Natural killer cell treated with Interleukin-12 subunit alpha and Interleukin-12 subunit beta and Interleukin-15 and Interleukin-18, amount 100 ng/mL, for 72 hours (primary cell): ENCODE measurements at places on chromosomes 5 and 9. TPM values are rescaled to one million over a fixed set of nuclear protein-coding genes. Genes with fewer than 3 reads are reported as not detected.
A peak's percentile ranks its signal among the peaks of the same experiment; 100 is the strongest.

Gene RLN1
- total RNA-seq: 1.1 TPM

Gene ICE1
- total RNA-seq: 41.3 TPM

Gene PCDHA2
- not detected for total RNA-seq

Gene LRRC19
- total RNA-seq: not detected

GRCh38 chr5:177405312-177405711 is 4.1 kb downstream of the F12 start:
- peaks cover 13% of the 10 kb centered on the region for H3K27me3 ChIP-seq
- H3K4me1 ChIP-seq: peaks cover 43% of the 10 kb centered on the region
- no peaks in the 10 kb centered on the region for H3K36me3 ChIP-seq
- H3K27ac ChIP-seq: no peak overlapping the region
- DNase-seq: no peak

GRCh38 chr9:131417264-131418142 is 23.6 kb downstream of the PRRC2B start:
- peak overlapping the region; percentile 77 for H3K4me3 ChIP-seq
- H3K36me3 ChIP-seq: peaks cover 5% of the 10 kb centered on the region
- DNase-seq: no peak
- H3K27me3 ChIP-seq: no peaks in the 10 kb centered on the region
- H3K27ac ChIP-seq: peak overlapping the region; percentile 77

DNA sequence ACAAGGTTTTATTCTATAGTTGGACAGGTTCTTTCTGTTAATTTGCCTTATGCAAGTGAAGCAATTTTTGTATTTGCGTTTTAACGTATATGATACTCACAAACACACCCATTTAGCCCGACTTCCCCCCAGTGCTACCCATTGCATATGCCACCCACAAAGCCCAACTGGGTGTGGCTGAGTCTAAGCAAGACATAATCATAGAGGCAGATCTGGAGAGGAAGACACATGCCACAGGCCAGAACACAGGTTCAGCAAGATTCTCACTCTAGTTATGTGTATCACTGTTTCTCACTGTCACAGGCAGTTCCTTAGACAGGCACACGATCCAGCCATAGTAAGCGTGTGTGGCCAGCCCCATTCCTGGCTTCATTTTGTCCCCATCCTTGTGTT is 29.0 kb upstream of the PUM3 start:
- DNase-seq: no peak
- H3K4me1 ChIP-seq: peaks cover 3% of the 10 kb centered on the region
- H3K36me3 ChIP-seq: no peaks in the 10 kb centered on the region
- no peak overlapping the region for H3K4me3 ChIP-seq
- peaks cover 48% of the 10 kb centered on the region for H3K27me3 ChIP-seq

DNA sequence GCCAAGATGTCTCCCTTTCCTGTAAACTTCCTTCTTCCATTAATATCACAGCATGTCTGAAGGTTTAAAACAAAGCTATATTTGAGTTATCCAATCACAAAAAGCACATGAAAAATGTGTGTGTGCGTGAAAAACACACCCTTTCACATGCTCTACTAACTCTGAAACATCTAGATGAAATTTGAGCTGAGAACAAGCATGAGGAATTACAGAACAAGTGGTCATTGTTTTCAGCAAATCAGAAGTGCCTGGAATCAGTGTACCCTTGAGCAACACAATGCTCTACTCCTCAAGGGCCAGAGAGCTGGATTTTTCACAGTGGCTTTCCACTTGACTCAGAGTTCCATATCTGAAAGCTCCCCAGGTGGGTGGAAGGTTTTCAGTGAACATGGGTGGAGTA is 255.9 kb downstream of the PSAT1 start:
- peaks cover 5% of the 10 kb centered on the region for H3K27me3 ChIP-seq
- no peak overlapping the region for H3K27ac ChIP-seq
- H3K4me3 ChIP-seq: no peak overlapping the region
- DNase-seq: no peak
- H3K36me3 ChIP-seq: no peaks in the 10 kb centered on the region

DNA sequence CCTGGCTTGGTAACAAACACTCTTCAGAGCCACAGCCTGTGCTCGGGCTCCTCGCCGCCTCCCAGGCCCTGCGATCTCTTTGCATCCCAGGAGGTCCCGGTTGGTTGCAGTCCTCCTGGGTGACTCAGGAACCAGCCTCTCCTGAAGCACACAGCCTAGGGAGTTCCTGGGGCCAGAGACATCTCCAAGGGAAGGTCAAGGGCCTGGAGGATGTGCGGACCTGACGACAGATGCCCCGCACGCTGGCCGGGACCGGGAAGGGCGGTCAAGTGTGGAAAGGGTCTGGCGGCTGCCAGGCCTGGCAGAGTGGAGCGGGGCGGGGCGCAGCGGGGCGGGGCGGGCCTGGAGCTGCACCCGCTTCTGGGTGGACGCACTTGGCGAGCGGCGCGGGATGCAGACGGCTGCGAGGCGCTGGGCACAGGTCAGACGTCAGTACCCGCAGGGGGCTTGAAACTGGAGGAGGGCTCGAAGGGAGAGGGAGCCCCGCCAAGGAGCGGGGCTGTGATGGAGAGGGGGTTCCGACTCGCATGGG is 45.0 kb upstream of the PRSS3 start:
- H3K4me3 ChIP-seq: no peak overlapping the region
- H3K27me3 ChIP-seq: peaks cover 29% of the 10 kb centered on the region
- H3K4me1 ChIP-seq: peaks cover 40% of the 10 kb centered on the region
- DNase-seq: no peak
- no peak overlapping the region for H3K27ac ChIP-seq
- H3K36me3 ChIP-seq: no peaks in the 10 kb centered on the region

- H3K36me3 ChIP-seq: no peaks in the 10 kb centered on the region
- H3K27me3 ChIP-seq: no peaks in the 10 kb centered on the region
- H3K4me1 ChIP-seq: no peaks in the 10 kb centered on the region
- no peak for DNase-seq
Measured at GRCh38 chr9:112559629-112560413, 73.2 kb downstream of the KIAA1958 start.

DNA sequence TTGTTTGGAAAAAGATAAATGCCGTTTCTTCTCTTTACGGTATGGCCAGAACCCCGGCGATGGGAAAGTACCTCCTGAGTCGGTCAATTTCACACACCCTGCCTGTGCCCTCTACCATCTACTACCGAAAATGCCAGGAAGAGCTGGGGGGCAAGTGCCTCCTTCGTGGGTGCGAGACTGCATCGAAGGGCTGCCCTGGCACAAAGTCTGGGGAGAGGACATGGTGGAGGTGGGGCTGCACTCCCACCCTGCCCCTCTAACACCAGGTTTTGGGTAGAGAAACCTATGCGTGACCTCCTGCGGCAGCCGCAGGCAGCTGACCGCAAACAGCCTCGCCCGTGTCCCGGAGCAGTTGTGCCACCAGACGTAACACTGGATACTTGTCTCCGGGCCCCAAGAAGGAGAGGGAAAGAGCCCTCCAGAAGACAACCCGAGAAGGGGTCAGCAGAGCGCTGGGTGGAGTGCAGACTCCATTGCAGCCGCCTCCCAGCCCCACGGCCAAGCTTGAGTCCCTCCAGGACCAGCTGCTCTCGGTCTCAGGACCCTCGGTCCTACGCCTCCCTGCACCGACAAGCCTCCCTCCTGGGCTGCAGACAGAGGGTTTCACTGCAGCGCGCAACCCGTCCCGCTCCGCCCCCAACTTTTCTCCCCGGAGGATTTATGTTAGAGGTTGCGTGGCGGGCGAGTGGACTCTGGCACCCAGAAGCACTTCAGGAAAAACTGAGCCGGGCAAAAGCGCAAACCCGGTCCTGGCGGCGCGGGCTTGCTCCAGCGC is 823 bp upstream of the PRDM6 start:
- H3K27me3 ChIP-seq: peaks cover 47% of the 10 kb centered on the region
- no peak overlapping the region for H3K27ac ChIP-seq
- H3K4me3 ChIP-seq: peak overlapping the region; percentile 35
- H3K4me1 ChIP-seq: peaks cover 5% of the 10 kb centered on the region
- DNase-seq: no peak

DNA sequence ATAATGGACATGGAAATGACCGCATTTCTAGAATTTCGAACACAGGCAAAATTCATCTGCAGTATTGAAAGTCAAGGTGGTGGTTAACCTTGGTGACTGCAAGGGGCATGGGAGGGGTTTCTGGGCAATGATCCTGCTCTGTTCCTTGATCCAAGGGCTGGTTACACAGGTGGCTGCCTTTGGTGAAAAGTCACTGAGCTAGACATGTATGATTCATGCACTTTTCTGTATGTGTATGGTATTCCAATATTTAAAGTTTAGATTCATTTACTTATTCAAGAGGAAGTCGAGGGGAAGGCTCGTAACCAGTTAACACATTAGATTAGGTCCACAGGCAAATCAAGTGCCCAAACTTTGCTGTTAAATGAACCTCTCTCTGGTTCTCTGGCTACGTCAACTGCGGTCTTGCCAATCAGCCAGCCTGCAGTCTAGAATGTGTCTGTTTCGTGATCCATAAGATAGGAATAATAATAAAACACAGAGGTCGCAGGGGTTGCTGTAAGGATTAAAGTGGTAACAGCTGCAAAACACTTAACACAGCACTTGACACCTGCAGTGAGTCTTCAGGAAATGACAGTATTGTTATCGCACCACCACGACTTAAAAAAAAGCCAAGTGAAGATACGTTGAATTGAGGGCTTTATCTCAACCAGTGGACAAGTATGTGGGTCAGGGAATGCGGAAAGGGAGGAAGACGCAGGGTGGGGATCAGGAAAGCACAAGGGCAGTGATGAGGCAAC is 92.5 kb downstream of the TLE1 start:
- peak overlapping the region; percentile 52 for H3K27ac ChIP-seq
- H3K4me1 ChIP-seq: peaks cover 45% of the 10 kb centered on the region
- H3K36me3 ChIP-seq: no peaks in the 10 kb centered on the region
- peak overlapping the region; percentile 81 for H3K4me3 ChIP-seq

GRCh38 chr9:101915482-101915881 is 177.0 kb upstream of the GRIN3A start:
- no peaks in the 10 kb centered on the region for H3K4me1 ChIP-seq
- H3K4me3 ChIP-seq: no peak overlapping the region

DNA sequence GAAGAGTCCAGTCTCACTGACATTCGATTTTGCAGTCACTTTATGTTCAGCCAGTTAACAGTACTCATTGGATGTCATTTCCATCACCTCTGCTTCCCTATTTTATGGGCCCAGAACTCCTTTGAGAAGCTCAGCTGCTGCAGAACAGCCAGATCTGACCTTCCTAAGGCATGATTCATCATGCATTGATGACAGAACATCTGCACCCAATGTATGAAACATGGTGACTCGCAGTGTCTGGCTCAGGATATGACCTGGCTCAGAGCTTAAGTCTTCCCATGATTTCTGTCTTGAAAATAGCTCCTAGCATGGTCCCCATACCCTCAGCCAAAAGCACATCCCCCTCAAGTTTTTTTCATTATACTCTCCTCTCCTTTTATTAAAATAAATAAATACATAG is 92.6 kb upstream of the TRIM32 start:
- no peak overlapping the region for H3K4me3 ChIP-seq
- no peaks in the 10 kb centered on the region for H3K4me1 ChIP-seq
- H3K27me3 ChIP-seq: no peaks in the 10 kb centered on the region
- DNase-seq: no peak
- peaks cover under 1% of the 10 kb centered on the region for H3K36me3 ChIP-seq
- no peak overlapping the region for H3K27ac ChIP-seq

- no peaks in the 10 kb centered on the region for H3K36me3 ChIP-seq
- peaks cover 35% of the 10 kb centered on the region for H3K4me1 ChIP-seq
- H3K4me3 ChIP-seq: peak overlapping the region; percentile 78
- H3K27me3 ChIP-seq: peaks cover 6% of the 10 kb centered on the region
Measured at GRCh38 chr9:34380034-34380510, 3.4 kb upstream of the MYORG start.

GRCh38 chr9:136334541-136334940 is 7.2 kb downstream of the GPSM1 start:
- H3K36me3 ChIP-seq: no peaks in the 10 kb centered on the region
- no peak overlapping the region for H3K27ac ChIP-seq
- H3K27me3 ChIP-seq: no peaks in the 10 kb centered on the region
- DNase-seq: no peak

GRCh38 chr5:27700526-27700925 is 662.1 kb upstream of the CDH9 start:
- DNase-seq: no peak
- no peaks in the 10 kb centered on the region for H3K36me3 ChIP-seq
- H3K27me3 ChIP-seq: no peaks in the 10 kb centered on the region
- no peak overlapping the region for H3K4me3 ChIP-seq
- no peak overlapping the region for H3K27ac ChIP-seq

GRCh38 chr5:108249785-108250426 is 132.0 kb downstream of the FBXL17 start:
- no peaks in the 10 kb centered on the region for H3K36me3 ChIP-seq
- H3K4me1 ChIP-seq: no peaks in the 10 kb centered on the region
- no peak for DNase-seq
- no peaks in the 10 kb centered on the region for H3K27me3 ChIP-seq
- H3K27ac ChIP-seq: no peak overlapping the region

DNA sequence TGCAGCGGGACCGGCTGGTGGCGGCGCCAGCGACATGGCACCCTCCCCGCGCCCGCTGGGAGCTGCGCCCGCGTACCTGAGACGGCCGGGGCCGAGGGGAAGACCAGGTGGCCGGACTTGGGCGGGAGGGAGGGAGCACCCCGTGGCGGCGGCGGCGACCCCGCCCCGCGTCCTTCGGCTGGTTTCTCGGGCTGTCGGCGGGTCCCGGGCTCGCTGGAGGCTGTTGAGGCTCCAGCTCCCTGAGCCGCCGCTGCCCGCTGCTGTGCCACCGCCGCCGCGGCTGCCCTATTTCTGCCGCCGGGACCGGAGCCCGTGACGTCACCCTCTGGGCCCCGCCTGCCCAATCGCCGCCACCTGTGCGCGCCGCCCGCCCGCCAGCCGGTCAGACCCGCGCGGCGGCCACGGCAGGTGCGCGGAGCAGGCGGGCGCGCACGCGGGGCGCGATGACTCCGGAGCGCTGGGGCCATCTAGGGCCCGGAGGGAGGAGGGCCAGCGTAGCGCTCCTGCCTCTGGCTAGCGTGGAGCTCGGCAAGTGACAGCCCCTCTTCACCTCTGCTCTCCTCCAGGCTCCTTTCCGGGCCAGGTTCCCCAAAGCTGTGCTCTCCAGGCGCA is at the start of gene FSTL4:
TSS of gene FSTL4 (minus strand) at position 293 of the 612 bp plus-strand sequence.
- no peaks in the 10 kb centered on the region for H3K36me3 ChIP-seq
- peaks cover 5% of the 10 kb centered on the region for H3K4me1 ChIP-seq
- peaks cover 41% of the 10 kb centered on the region for H3K27me3 ChIP-seq
- no peak within 1 kb of the TSS for H3K27ac ChIP-seq

DNA sequence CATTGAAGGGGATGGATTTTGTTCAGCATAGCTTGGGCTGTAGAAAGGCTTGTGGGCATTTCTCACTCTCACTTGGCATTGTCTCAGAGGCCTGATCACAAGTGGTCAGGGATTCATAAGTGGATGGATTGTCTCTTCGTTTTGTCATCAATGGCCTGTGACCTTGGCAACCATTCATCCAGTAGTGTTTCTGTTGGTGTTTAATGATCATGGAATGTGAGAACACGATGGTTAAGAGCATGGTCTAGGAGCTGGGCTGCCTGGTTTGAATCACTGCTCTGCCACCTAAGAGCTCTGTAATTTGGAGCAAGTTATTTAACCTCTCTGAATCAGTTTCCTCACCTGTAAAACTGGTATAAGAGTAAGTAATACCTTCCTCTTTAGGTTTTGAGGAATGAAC is 430.1 kb upstream of the MEF2C start:
- peaks cover 14% of the 10 kb centered on the region for H3K4me1 ChIP-seq
- H3K36me3 ChIP-seq: no peaks in the 10 kb centered on the region
- H3K27me3 ChIP-seq: no peaks in the 10 kb centered on the region
- DNase-seq: no peak
- no peak overlapping the region for H3K4me3 ChIP-seq
- H3K27ac ChIP-seq: peak overlapping the region; percentile 53

- H3K27ac ChIP-seq: peak within 1 kb of the TSS; percentile 87
- H3K4me3 ChIP-seq: peak within 1 kb of the TSS; percentile 99
- H3K36me3 ChIP-seq: no peaks in the 10 kb centered on the region
- no peaks in the 10 kb centered on the region for H3K27me3 ChIP-seq
Measured at GRCh38 chr9:19408693-19409400, at the start of gene ACER2. Gene ACER2, plus strand, starts transcription at chr9:19409009. Its CDS starts 76 bp downstream, at chr9:19409085.

GRCh38 chr5:179151286-179152118 is 91.3 kb downstream of the ZNF354C start:
- no peaks in the 10 kb centered on the region for H3K27me3 ChIP-seq
- H3K27ac ChIP-seq: no peak overlapping the region
- no peaks in the 10 kb centered on the region for H3K36me3 ChIP-seq
- no peak overlapping the region for H3K4me3 ChIP-seq
- DNase-seq: peak; percentile 29
